ENCODE measurements at places on chromosomes 7 and 10.

- DNase-seq, result no peak
Observed at GRCh38 chr7:82257118-82257695, 186.4 kb downstream of the CACNA2D1 start.

GRCh38 chr7:85695533-85695932, 508.7 kb upstream of the SEMA3D start:
- no peak for DNase-seq

DNA sequence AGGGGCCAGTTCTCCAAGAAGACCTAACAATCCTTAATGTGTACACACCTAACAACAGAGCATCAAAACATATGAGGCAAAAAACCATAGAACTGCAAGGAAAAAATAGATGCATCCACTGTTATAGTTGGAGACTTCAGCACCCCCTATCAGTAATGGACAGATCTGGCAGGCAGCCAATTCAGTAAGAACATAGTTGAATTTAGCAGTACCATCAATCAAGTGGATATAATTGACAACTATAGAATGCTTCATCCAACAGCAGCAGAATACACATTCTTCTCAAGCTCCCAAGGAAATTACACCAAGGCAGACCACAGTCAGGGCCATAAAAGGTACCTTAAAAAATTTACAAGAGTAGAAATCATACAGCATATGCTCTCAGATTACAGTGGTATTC, 42.2 kb downstream of the POLL start:
- no peak for DNase-seq

DNA sequence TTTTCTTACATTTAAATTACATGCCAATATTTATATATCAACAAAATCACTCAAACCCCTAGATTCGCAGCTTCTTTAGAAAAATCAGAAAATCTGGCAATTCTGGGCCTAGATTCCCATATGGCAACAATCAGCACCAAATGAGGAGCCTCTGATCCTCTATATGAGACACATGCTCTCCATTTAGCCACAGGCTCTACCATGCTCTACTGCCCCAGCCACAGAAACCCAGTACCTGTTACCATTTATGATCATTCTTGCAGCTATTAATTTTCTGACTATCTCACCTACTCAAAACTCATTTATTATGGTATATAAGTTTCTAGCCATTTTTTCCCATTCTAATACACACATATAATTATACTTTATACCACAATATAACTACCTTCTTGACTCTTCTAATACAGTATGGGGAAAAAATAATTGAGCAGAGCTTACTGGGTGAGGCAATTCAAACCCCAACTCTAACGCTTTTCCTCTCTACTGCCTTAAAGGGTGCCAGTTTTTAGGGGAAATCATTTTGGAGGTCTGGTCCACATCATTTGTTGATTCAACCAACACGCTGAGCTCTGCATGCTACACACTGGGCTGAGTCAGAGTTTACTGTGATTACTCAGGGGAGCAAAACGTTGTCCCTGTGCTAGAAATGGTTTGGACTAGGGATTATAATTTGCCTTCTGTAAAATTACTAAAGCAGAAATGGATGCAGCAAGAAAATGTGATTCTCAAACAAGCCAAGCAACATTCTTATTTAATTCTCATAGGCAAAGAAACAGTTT, 11.6 kb downstream of the PDLIM1 start:
- no peak for DNase-seq

DNA sequence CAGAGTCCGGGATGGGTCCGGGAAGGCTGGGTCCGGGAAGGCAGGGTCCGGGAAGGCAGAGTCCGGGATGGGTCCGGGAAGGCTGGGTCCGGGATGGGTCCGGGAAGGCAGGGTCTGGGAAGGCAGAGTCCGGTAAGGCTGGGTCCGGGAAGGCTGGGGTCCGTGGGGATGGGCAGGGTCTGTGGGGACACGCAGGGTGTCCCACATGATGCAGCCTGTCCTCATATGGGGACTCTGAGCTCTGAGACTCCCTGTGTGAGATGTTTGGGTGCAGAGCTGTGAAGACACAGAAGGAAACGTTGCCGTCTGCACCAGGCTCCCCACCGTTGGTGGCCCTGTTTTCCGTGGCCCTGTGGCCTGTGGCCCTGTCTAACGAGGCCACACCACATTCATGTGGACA, 45.7 kb upstream of the ADGRA1 start:
- no peak for DNase-seq

- DNase-seq, result peak; percentile 98
Observed at GRCh38 chr7:140696024-140696679, 356 bp upstream of the NDUFB2 start.

- no peak for DNase-seq
Observed at GRCh38 chr7:13217768-13218167, 530.3 kb downstream of the ARL4A start.

GRCh38 chr10:53088961-53089360, 316.4 kb upstream of the MBL2 start:
- DNase-seq, result no peak

DNA sequence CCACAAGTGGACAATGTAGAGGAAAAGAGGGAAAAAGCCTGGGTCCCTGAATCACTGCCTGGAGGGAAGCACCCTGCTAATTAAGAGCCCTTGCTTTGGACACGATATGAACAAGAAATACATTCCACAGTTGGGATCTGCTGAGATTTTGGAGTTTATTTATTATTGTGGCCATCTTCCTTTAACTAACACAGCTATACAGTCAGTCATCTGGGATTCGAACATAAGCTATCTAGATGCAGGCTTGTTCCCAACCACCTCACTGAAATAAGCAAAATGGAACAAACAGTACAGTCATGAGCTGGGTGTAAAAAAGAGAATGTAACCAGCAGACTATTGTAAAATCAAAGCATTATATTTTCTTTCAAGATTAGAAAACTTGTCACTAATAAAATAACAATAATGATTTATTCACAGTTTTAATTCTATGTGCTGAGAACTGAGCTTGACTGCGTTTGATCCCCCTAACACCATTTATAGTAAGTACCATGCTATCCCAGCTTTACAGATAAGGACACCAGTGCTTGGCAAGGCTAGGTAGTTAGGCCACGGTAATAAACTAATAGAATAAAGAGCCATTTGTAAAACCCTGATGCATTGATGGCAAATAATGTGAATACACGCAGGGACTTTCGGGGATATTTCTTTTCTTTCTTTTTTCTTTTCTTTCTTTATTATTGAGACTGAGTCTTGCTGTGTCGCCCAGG, 223.8 kb upstream of the KLF6 start:
- DNase-seq, result no peak

GRCh38 chr7:123275036-123275753, 75.4 kb upstream of the SLC13A1 start:
- no peak for DNase-seq

DNA sequence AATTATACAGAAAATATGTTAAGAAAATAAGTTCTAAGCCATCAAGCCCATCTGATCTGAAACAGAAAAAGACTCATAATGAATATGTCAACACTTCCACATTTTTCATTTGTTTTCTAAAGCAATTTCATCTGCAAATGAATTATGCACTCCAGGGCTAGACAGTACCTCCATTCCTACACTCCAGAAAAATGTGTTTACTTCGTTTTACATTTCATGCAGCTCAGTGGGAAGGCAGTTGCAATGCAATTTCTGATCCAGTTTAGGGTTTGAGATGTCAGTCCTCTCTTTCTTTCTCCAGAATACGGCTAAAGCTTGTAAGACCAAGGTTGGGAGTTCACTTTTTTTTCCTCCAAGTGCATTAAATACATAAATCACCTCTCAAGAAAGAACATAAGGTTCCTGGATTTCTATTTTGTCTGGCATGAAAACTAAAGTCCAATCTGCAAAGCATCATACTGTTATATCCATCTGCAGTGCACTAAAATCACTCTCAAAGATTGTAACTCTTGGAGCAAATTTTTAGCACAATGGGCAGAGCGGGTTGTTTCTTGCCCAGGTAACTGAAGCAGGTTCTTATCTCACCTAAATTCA, 348.8 kb upstream of the C7orf33 start:
- DNase-seq, result no peak

GRCh38 chr7:13850185-13850752, 139.2 kb downstream of the ETV1 start:
- DNase-seq, result peak; percentile 47

DNA sequence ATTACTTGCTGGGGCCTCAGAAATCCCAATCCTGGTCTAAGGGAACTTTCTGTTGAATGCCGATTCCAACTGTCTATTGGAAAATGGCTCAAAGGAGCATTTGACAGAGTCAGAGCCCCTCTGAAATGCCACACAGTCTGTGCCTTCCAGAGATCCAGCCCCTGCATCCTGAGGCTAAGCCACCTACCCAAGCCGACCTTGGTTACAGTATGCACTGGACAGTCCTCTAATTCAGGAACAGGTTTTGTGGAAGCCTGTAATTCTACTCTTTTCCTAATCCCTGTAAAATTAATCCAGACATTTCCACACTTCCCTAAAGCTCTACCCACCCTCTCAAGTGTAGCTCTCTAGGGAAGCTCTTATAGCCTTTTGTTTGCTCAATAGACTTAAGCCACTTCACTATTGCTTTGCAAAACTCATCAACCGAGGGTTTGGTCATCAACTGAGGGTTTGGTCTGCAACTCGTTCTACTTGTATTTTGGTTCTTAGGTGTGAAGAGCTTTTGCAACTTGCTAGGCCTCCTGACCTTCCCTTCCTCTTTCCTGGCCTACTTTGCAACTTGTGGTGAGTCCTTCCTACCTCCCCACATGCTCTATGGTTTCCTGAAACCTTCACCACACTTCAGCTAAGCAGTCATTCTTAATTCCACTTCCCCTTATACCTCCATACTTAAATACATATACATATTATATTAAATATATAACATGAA, 364.8 kb downstream of the SFMBT2 start:
- DNase-seq, result no peak
